Gastrocnemius medialis (tissue), 4 donors: ENCODE measurements at places on chromosomes 5 and 9. TPM values are rescaled to one million over a fixed set of nuclear protein-coding genes. Genes with fewer than 3 reads are reported as not detected.

GRCh38 chr5:154202379-154203260 lies 12.1 kb downstream of the GALNT10 start:
- no peak overlapping the region for H3K4me3 ChIP-seq
- no peak for DNase-seq
- H3K4me1 ChIP-seq, result no peaks in the 10 kb centered on the region

CENPH gene
- 1.6 TPM for total RNA-seq

GPRIN1 gene
- 0.78 TPM for total RNA-seq

ANKRD18B gene
- total RNA-seq, result not detected

- DNase-seq, result no peak
- no peak overlapping the region for H3K27ac ChIP-seq
- no peak overlapping the region for H3K4me3 ChIP-seq
- no peaks in the 10 kb centered on the region for H3K4me1 ChIP-seq
- H3K27me3 ChIP-seq, result no peaks in the 10 kb centered on the region
- no peaks in the 10 kb centered on the region for H3K36me3 ChIP-seq
Observed at GRCh38 chr9:36900136-36900855, 133.8 kb downstream of the PAX5 start.

PLPP7 gene
- 223 TPM for total RNA-seq

CCNO gene
- not detected for total RNA-seq

DNA sequence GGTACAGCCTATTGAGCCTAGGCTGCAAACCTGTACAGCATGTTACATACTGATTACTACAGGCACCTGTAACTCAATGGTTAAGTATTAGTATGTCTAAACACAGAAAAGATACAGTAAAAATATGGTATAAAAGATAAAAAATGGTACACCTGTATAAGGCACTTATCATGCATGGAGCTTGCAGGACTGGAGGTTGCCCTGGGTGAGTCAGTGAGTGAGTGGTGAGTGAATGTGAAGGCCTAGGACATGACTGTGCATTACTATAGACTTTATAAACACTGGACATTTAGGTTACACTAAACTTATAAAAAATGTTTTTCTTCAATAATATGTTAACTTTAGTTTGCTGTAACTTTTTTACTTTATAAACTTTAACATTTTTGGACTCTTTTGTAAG lies 171.3 kb downstream of the SLC28A3 start:
- no peaks in the 10 kb centered on the region for H3K36me3 ChIP-seq
- no peak for DNase-seq
- no peak overlapping the region for H3K27ac ChIP-seq

GRCh38 chr5:144427866-144428265 lies 257.2 kb downstream of the KCTD16 start:
- no peak overlapping the region for H3K4me3 ChIP-seq
- no peak for DNase-seq
- H3K36me3 ChIP-seq, result no peaks in the 10 kb centered on the region
- no peaks in the 10 kb centered on the region for H3K27me3 ChIP-seq
- no peak overlapping the region for H3K27ac ChIP-seq

GRCh38 chr5:160923411-160923810 lies 71.4 kb upstream of the ATP10B start:
- DNase-seq, result no peak
- no peak overlapping the region for H3K4me3 ChIP-seq
- no peaks in the 10 kb centered on the region for H3K27me3 ChIP-seq
- no peak overlapping the region for H3K27ac ChIP-seq

DNA sequence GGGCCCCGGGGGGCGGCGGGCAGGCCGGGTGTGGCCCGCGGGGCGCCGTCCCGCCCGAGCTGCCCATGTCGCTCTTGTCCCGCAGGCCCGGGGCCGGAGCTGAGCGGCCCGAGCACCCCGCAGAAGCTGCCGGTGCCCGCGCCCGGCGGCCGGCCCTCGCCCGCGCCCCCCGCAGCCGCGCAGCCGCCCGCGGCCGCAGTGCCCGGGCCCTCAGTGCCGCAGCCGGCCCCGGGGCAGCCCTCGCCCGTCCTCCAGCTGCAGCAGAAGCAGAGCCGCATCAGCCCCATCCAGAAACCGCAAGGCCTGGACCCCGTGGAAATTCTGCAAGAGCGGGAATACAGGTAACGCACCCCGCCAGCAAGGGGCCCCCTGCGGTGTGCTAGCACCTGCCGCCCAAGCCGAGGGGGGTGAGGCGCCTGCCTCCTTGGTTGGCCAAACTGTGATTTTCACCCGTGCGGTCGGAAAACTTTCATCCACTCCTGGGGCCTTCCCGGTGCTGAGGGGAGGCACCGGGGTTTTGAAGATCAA lies 32.1 kb downstream of the SMARCA2 start:
- H3K4me3 ChIP-seq, result no peak overlapping the region
- no peak overlapping the region for H3K27ac ChIP-seq
- no peaks in the 10 kb centered on the region for H3K27me3 ChIP-seq
- no peaks in the 10 kb centered on the region for H3K36me3 ChIP-seq
- peaks cover 13% of the 10 kb centered on the region for H3K4me1 ChIP-seq

GRCh38 chr9:129283291-129283691 lies 105.2 kb upstream of the IER5L start:
- DNase-seq, result no peak
- H3K27me3 ChIP-seq, result no peaks in the 10 kb centered on the region
- H3K4me3 ChIP-seq, result no peak overlapping the region
- H3K4me1 ChIP-seq, result no peaks in the 10 kb centered on the region
- no peak overlapping the region for H3K27ac ChIP-seq

- no peaks in the 10 kb centered on the region for H3K27me3 ChIP-seq
- H3K4me3 ChIP-seq, result no peak overlapping the region
- H3K36me3 ChIP-seq, result peaks cover 82% of the 10 kb centered on the region
- no peak overlapping the region for H3K27ac ChIP-seq
Observed at GRCh38 chr5:37005252-37005651, 128.7 kb downstream of the NIPBL start.

DNA sequence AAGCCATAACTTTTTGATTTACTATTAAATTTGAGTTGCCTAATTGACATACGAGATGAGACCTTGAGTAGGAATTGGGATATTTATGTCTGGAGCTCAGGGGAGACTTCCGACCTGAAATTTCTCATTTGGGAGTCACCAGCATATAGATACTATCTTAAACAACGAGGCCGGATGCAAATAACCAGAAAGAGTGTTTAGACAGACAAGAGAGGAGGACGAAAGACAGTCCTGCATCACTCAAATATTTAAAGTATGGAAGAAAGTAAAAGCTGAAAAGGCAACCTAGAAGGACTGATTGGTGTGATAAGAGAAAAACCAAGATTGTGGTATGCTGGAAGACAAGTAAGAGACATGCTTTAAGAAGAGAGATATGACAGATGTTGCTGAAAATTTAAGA lies 675.0 kb upstream of the NUDT12 start:
- DNase-seq, result no peak
- H3K36me3 ChIP-seq, result no peaks in the 10 kb centered on the region
- no peaks in the 10 kb centered on the region for H3K27me3 ChIP-seq

PRDM9 gene
- total RNA-seq, result not detected

DNA sequence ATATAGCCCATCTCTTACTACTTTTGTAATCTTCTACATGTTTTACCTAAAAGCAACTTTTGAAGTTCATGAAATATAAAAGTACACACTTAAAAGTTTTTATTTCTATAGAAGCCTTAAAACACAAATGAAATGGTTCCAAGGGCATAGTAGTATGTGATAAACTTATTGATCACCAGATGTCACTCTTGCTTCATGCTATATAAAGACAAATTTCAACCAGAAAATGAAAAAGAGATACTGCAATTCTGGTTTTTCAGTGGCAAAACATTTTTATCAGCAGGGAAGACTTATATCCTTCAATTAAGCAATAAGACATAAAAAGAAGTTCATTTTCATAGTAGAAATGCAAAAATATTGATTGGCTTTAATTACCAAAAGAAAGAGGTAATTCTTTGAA lies 69.4 kb upstream of the FBXL17 start:
- no peaks in the 10 kb centered on the region for H3K36me3 ChIP-seq
- H3K4me3 ChIP-seq, result no peak overlapping the region
- H3K4me1 ChIP-seq, result no peaks in the 10 kb centered on the region

MINAR2 gene
- not detected for total RNA-seq

UGT3A2 gene
- not detected for total RNA-seq

- H3K4me3 ChIP-seq, result peak within 1 kb of the TSS; percentile 82
- peaks cover 9% of the 10 kb centered on the region for H3K4me1 ChIP-seq
- peak; percentile 61 for DNase-seq
- no peaks in the 10 kb centered on the region for H3K27me3 ChIP-seq
- no peaks in the 10 kb centered on the region for H3K36me3 ChIP-seq
- peak within 1 kb of the TSS; percentile 81 for H3K27ac ChIP-seq
Observed at GRCh38 chr5:175478384-175479124, at the start of gene SFXN1. Gene SFXN1 (plus strand): TSS chr5:175478560. CDS start chr5:175492104, 13,544 bp downstream.

- H3K4me3 ChIP-seq, result no peak overlapping the region
- DNase-seq, result no peak
- H3K36me3 ChIP-seq, result no peaks in the 10 kb centered on the region
- H3K27ac ChIP-seq, result no peak overlapping the region
Observed at GRCh38 chr5:160565376-160565775, 143.7 kb downstream of the PTTG1 start.

PCDHGA7 gene
- 1.3 TPM for total RNA-seq

DNA sequence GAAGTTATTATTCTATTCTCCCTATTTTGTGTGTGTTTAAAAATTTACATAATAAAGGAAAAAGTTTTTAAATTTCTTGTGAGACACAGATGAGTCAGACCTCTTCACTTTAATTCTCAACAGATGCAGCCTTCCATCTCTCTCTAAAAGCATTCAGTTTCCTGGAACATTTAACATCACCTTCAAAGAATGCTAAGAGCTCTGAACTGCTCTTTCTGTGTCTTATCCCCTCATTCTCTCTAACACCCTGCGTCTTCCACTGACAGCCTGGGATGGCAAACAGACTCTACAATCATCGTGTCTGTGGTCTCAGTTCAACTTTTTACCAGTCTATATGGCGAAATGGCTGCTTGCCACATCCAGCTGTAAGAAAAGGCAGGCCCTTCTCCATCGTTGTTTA lies 173.0 kb downstream of the HINT1 start:
- no peaks in the 10 kb centered on the region for H3K27me3 ChIP-seq
- no peaks in the 10 kb centered on the region for H3K4me1 ChIP-seq
- no peak overlapping the region for H3K27ac ChIP-seq

GRCh38 chr5:138275379-138275782 lies 960 bp upstream of the GFRA3 start:
- no peak for DNase-seq
- peaks cover 5% of the 10 kb centered on the region for H3K27me3 ChIP-seq
- H3K4me3 ChIP-seq, result no peak overlapping the region
- no peaks in the 10 kb centered on the region for H3K4me1 ChIP-seq
- no peaks in the 10 kb centered on the region for H3K36me3 ChIP-seq

- DNase-seq, result no peak
- H3K4me1 ChIP-seq, result no peaks in the 10 kb centered on the region
- H3K27me3 ChIP-seq, result no peaks in the 10 kb centered on the region
- no peak overlapping the region for H3K4me3 ChIP-seq
Observed at GRCh38 chr9:13295556-13295955, 16.1 kb upstream of the MPDZ start.

DNA sequence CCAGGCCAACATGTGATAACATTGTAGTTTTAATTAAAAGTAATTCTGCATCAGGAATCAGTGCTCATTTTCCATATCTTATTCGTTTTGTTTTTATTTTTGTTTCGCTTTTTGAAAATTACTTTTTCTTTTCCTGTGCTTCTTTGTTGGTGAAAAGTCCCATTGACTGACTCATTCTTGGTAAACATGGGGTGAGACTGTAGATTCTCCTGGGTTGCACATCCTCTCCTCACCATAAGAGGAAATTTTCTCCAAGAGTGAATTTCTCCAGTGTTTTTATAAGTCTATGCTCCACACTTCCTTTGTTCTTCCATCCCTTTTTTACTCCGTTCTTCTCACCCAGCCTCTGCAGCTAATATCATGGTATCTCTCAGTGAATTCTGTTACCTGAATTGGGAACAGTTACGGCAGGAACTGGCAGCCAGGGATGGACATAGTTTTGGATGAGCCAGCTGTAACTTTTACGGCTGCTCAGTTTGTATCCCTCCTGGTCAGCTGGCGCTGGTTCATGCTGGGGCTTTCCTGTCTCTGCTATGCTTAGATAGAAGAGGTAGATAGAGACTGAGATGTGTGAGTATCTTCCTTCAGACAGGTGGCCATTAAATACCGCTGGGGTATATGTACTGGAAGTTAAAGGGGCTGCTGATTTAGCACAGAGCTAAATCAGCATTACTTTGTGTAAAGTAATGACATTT lies 80.0 kb downstream of the MAN2A1 start:
- H3K4me3 ChIP-seq, result no peak overlapping the region
- H3K4me1 ChIP-seq, result peaks cover 46% of the 10 kb centered on the region
- H3K27me3 ChIP-seq, result no peaks in the 10 kb centered on the region
- H3K27ac ChIP-seq, result no peak overlapping the region

- no peak overlapping the region for H3K4me3 ChIP-seq
- H3K4me1 ChIP-seq, result peaks cover 12% of the 10 kb centered on the region
- no peaks in the 10 kb centered on the region for H3K36me3 ChIP-seq
- H3K27ac ChIP-seq, result no peak overlapping the region
- H3K27me3 ChIP-seq, result no peaks in the 10 kb centered on the region
Observed at GRCh38 chr5:78650531-78650930, 2.0 kb upstream of the LHFPL2 start.

DNA sequence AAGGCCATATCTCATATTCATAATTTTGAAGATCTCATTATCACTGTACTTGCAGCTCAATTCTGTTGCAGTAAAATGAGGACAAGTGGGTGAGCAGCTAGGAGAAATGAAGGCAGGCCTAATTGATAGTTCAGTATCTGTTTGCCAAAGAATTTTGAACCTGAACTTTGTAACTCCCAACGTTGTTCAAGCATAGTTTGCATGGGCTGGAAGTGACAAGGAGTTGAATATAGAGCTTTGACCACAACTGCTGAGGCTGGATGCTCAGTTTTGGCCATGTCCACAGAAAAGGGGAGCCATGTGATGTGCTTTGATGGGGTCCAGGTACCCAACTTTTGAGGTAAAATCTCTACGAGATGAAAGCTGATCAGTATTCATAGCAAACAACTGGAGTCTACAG lies 177.5 kb downstream of the NXNL2 start:
- H3K27me3 ChIP-seq, result no peaks in the 10 kb centered on the region
- H3K36me3 ChIP-seq, result no peaks in the 10 kb centered on the region
- no peak overlapping the region for H3K27ac ChIP-seq

GRCh38 chr5:154862766-154863165 lies 4.3 kb downstream of the CNOT8 start:
- no peaks in the 10 kb centered on the region for H3K27me3 ChIP-seq
- H3K36me3 ChIP-seq, result peaks cover 16% of the 10 kb centered on the region
- H3K4me3 ChIP-seq, result no peak overlapping the region

INSL4 gene
- not detected for total RNA-seq
